Thoracic aorta (tissue), 2 donors: ENCODE measurements at places on chromosomes 4 and X. TPM values are rescaled to one million over a fixed set of nuclear protein-coding genes. Genes with fewer than 3 reads are reported as not detected.

DNA sequence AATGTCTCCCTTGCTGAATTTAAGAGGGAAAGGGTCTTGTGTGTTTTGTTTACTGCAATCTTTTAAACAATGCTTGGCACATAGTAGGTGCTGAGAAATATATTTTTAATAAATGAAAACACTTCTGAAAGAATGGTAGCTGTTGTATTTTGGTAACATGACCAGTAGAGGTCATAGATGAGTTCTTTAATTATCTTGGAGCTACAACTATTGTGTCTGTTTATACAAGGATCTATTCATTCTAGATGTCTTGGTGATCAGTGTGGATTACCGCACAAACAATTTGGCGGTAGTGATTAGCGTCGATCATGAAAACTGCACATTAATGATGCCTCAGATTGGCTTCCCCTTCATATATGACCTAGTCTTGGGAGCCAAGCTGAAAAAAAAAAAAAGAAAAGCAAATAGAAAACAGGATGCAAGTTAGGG is 21.4 kb upstream of the SCRG1 start:
- DNase-seq = no peak

DNA sequence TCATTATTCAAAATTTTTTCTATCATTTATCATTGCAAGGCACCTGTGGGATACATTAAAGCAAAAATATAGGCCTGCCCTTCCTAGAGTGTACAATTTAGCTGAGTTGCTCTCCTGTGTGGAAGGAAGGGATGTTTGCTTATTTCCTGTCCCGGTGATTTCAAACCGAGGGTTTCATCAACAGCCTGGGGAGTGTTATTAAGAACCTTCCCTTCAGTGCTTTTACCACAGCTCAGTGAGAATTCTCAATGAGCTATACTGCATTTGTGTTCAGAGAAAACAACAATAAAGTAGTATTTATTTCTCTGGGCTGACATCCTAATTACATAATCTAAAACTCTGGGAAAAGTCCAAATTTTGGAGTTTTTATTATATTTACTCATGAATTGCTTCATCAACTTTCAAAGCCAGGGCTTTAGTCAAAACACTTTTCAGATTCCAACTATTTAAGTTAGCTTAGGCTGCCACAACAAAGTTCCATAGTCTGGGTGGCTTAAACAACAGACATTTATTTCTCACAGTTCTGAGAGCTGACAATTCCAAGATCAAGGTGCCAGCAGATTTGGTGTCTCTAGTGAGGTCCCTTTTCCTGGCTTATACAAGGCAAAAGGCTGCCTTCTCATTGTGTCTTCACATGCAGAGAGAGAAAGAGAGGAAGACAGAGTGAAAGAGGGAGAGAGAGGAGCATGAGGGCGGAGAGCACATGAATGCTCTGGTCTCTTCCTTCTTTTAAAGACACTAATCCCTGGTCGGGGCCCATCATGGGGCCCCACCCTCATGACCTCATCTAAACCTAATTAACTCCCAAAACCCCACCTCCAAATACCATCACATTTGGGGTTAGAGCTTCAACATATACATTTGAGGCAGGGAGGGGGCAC is 62.6 kb downstream of the MMRN1 start:
- DNase-seq = no peak

- DNase-seq = no peak
These were observed 154.6 kb upstream of the MAGEB2 start for GRCh38 chrX:30060718-30061117.

- DNase-seq = no peak
These were observed 51.8 kb downstream of the STX18 start for GRCh38 chr4:4490041-4490440.

The SYTL4 gene
- total RNA-seq = 13.5 TPM
